Karpas-422 (cell line): ENCODE measurements at places on chromosomes 7 and 10. TPM values are rescaled to one million over a fixed set of nuclear protein-coding genes. Genes with fewer than 3 reads are reported as not detected.

Gene CPXM2
- total RNA-seq: not detected in 2 replicates

Gene CRYGN
- total RNA-seq: not detected in 2 replicates

Gene GJD4
- not detected in 2 replicates for total RNA-seq

Gene KLF14
- not detected in 2 replicates for total RNA-seq

Gene HOGA1
- total RNA-seq: 0.79 TPM in 1 of 2 replicates, not detected in the other

Gene GNA12
- 3.1 and 8.1 TPM in 2 replicates for total RNA-seq

Gene DYNC1I1
- total RNA-seq: 0.40 TPM in 1 of 2 replicates, not detected in the other

Gene LBX1
- not detected in 2 replicates for total RNA-seq

Gene CD36
- total RNA-seq: not detected in 2 replicates

Gene AKR1E2
- total RNA-seq: not detected in 2 replicates

Gene AOAH
- 1.4 TPM in 1 of 2 replicates, not detected in the other for total RNA-seq

Gene HYAL4
- total RNA-seq: not detected in 2 replicates

Gene SFMBT2
- total RNA-seq: 28.8 and 41.5 TPM in 2 replicates

Gene TUBB8
- not detected in 2 replicates for total RNA-seq

Gene PLEKHS1
- total RNA-seq: not detected in 2 replicates

Gene TFPI2
- total RNA-seq: not detected in 2 replicates

Gene NSUN6
- 22.0 and 29.0 TPM in 2 replicates for total RNA-seq

Gene SPDYE6
- not detected in 2 replicates for total RNA-seq

Gene OR2A1
- total RNA-seq: not detected in 2 replicates

Gene IPMK
- total RNA-seq: 13.7 and 25.2 TPM in 2 replicates

Gene OPALIN
- not detected in 2 replicates for total RNA-seq

Gene VOPP1
- 14.7 and 21.6 TPM in 2 replicates for total RNA-seq

Gene RGR
- total RNA-seq: not detected in 2 replicates

Gene ITGB8
- 0.04 and 0.07 TPM in 2 replicates for total RNA-seq

Gene RBP3
- not detected in 2 replicates for total RNA-seq

Gene ERCC6
- total RNA-seq: 15.4 and 33.8 TPM in 2 replicates

Gene SLC16A12
- total RNA-seq: not detected in 2 replicates

Gene NANOS1
- total RNA-seq: 1.6 and 3.1 TPM in 2 replicates

Gene FKBP9
- not detected in 2 replicates for total RNA-seq

Gene LGI1
- total RNA-seq: not detected in 2 replicates

Gene FAM25G
- total RNA-seq: not detected in 2 replicates

Gene NPY4R2
- not detected in 2 replicates for total RNA-seq

Gene PNLIPRP1
- total RNA-seq: not detected in 2 replicates

Gene CRTAC1
- not detected in 2 replicates for total RNA-seq

Gene SLC26A3
- not detected in 2 replicates for total RNA-seq

Gene TACR2
- total RNA-seq: 1.9 TPM in 1 of 2 replicates, not detected in the other

Gene CHST3
- total RNA-seq: not detected in 2 replicates

Gene MBL2
- total RNA-seq: not detected in 2 replicates

Gene TMEM196
- not detected in 2 replicates for total RNA-seq

Gene ACTL6B
- not detected in 2 replicates for total RNA-seq

Gene EN2
- total RNA-seq: not detected in 2 replicates

Gene ATOH7
- not detected in 2 replicates for total RNA-seq

Gene DPP6
- not detected in 2 replicates for total RNA-seq

Gene GTF2IRD1
- not detected in 2 replicates for total RNA-seq

Gene CPA2
- not detected in 2 replicates for total RNA-seq

Gene RNF133
- total RNA-seq: not detected in 2 replicates

Gene SERPINE1
- total RNA-seq: not detected in 2 replicates

Gene VIPR2
- not detected in 2 replicates for total RNA-seq

Gene ANKRD30A
- total RNA-seq: not detected in 2 replicates

Gene IDI2
- total RNA-seq: not detected in 2 replicates

Gene FAM237B
- not detected in 2 replicates for total RNA-seq

Gene TSC22D4
- 40.4 and 97.3 TPM in 2 replicates for total RNA-seq

Gene SFRP4
- total RNA-seq: not detected in 2 replicates

Gene GPR85
- 0.07 TPM in 1 of 2 replicates, not detected in the other for total RNA-seq

Gene NUTM2D
- 0.19 TPM in 1 of 2 replicates, not detected in the other for total RNA-seq
